ENCODE measurements at places on chromosomes 4 and X.
A peak's percentile ranks its signal among the peaks of the same experiment; 100 is the strongest.

DNA sequence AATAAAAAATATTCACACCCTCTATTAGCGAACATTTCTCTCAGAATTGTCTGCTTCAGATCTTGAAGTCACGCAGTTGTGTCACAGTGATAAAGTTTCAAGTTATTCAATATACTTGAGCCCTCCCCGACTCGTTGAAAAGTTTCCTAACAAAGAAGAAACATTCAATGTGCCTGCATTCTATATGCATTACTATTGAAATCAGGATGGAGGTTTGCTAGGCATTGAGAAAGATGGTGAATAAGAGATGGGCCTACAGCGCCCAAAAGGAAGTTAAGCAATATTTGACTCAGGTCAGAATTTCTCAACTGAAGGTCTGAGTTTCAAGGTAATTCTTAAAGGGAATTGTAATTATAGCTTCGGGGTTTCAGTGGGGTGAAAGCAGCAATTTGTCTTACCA lies 6.1 kb downstream of the TCEANC start:
- no peak for DNase-seq

DNA sequence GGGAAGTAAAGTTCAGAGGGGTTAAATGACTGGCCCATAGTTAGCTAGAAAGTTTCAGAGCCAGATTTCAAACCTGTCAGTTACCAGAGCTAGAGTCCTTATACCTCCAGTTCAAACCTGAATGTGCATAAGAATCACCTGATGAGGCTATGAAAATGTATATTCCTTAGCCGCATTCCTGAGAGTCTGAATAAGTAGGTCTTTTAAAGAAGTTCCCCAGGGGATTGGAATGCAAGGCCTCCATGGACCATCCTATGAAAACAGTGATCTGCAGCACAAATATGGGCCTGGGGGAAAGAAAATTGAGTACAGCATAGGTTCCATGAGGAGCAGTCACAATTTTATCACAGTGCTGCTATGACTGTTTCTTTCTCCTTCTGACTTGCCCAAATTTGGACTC lies 263.9 kb upstream of the CXorf66 start:
- DNase-seq = no peak

DNA sequence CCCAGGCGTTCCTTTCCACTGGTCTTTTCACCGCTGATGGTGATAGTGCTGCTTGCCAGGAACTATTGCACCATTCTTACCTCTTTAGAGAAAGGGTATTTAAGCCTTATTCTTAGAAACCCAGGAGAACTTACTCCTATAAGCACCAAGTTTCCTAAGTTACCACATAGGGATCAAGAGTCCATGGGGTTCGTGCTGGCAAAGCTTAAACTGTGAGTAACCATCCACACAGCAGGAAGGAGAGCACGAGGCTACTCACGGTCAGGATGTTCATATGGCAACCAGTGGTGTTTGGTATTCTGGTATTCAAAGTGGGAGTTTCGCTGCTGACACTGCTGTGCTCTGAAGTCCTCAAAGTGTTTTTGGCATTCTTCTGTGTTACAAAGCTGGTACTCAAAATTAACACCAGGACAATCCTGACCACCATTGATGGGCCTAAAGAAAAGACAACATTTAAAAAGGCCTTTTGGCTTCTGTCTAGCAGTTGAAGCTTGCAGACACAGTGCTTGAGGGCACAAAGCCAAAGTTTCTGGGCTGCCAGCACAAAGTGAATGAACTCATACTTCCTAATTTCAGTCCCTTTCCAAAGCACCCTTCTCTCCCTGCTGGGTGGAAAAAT lies 256.9 kb downstream of the ADAMTS3 start:
- peak; percentile 72 for DNase-seq

- no peak for DNase-seq
These were observed 625.7 kb downstream of the SMARCA1 start for GRCh38 chrX:128897621-128898020.

GRCh38 chrX:8364369-8365141 lies 100.1 kb upstream of the VCX3B start:
- DNase-seq = no peak

GRCh38 chr4:155391932-155392331 lies 15.2 kb upstream of the MAP9 start:
- DNase-seq = no peak

DNA sequence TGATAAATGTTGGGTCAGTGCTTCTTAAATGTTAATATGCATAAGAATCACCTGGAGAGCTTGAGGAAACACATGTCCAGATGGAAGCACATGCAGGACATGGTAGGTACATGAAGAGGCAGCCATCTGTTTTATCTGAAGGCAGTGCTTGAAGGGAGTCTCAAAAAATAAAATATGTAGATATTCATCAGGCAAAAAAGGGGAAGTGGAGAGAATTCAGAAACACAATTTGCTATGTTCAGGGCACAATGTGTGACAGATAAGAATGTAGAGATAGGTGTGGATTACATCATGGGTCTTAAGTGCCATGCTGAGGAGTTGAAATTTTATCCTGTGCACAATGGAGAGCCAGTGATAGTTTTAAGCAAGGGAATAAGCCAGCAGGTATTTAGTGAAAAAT lies 59.6 kb upstream of the CASK start:
- DNase-seq = no peak

- no peak for DNase-seq
These were observed 1406.5 kb downstream of the STIM2 start for GRCh38 chr4:28267166-28267565.

DNA sequence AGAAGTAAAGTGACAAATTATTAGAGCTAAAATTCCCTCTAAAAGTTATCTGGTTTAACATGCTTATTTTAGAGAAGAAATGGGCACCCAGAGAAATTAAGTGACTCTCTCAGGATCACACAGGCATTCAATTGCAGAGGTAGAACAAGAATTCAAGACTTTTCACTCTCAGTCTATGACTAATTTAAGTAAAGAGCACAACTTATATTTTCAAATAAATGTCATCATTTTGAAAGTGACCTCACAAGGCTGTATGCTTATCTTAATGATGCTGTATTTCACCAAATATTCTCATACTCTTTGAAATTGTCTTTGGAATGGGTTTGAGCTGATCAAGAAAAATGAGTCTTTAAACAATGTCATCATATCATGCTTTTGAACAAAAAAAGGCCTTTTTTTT lies 15.3 kb downstream of the GPR174 start:
- no peak for DNase-seq

- no peak for DNase-seq
These were observed 5.0 kb downstream of the ARFIP1 start for GRCh38 chr4:152784490-152785350.

- no peak for DNase-seq
These were observed 77.7 kb downstream of the BLTP1 start for GRCh38 chr4:122229857-122230256.

DNA sequence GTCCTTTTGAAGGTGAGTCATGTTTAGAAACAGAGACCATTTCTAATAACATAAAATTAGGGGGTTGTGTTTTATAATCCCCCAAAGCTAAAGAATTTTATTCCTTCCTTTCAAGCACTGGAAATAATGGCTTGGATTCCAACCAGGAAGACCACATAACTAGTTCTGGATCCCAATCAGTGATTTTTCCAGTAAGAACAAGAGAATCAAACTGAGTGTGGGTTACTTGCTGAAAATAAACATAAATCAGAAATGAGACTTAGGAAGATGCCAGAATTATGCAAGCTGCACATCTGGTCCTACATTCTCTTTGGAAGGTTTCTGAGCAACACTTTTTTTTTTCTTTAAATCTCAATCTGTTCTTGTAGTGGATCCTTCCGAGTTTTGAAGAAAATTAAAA lies 76.3 kb downstream of the SOWAHB start:
- DNase-seq = no peak

- no peak for DNase-seq
These were observed 2.5 kb downstream of the BEX1 start for GRCh38 chrX:103061486-103061885.

DNA sequence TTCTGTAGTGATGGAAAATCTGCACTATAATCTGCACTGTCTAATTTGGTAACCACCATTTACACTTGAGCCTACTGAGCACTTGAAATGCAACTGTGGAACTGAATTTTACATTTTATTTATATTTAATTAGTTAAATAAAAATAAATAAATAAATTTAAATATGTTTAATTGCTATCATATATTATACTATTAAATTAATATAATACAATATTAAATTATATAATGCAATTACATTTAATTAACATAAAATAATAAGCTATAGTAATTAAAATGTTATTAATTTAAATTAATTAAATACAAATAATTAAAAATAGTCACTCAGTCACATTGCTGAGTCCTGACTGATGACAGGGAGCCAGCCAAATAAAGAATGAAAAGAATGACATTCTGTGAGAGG lies 170.2 kb upstream of the F9 start:
- no peak for DNase-seq

DNA sequence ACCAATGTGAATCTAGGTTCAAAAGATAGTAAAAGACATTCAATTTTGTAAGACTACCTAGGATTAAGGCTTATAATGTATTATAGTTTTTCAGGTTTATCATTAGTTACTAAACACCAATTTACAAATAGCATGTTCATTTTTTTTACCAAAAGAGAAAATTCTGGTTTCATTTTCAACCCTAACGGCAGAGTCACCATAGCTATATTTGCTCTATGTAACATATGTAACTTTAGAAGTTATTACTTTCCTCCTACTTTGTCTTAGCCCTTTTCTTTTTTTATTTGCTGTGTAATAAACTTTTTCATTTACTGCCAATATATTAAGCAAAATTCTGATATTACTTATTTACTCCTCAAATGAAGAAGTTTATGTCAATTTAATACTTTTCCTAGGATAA lies 639.6 kb downstream of the ARAP2 start:
- DNase-seq = no peak

Data from tibial nerve (tissue), 4 donors.